ENCODE measurements at places on chromosomes 6 and 20. TPM values are rescaled to one million over a fixed set of nuclear protein-coding genes. Genes with fewer than 3 reads are reported as not detected.

DNA sequence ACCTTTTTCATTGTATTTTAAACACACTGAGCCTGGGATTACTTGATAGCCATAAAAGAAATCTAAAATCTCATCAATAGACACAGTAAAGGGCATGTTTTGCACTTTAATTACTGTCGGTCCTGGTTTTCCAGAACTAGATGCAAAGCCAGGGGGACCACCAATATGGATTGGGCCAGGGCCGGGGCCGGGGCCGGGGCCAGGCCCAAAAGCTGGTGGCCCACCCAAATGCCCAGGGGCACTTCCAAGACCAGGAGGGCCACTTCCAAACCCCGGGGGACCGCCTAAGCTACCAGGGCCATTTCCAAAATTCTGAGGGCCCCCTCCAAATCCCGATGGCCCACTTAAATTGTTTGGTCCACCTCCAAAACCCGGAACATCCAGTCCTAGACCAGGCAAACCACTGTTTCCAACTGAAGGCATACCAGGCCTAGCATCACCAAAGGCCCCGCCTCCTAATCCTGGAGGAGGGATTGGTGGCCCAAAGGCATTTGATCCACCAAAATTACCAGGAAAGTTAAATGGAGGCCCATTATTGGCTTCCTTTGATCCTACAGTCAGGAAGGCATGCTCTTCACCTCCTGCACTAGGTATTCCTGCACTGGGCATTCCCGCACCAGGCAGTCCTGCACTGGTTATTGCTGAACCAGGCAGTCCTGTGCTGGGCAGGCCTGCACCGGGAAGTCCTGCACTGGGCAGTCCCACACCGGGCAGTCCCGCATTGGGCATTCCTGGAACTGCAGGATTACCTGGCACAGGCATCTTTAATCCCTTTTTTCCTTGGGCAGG, 11.9 kb downstream of the CPNE1 start:
- DNase-seq = no peak

DNA sequence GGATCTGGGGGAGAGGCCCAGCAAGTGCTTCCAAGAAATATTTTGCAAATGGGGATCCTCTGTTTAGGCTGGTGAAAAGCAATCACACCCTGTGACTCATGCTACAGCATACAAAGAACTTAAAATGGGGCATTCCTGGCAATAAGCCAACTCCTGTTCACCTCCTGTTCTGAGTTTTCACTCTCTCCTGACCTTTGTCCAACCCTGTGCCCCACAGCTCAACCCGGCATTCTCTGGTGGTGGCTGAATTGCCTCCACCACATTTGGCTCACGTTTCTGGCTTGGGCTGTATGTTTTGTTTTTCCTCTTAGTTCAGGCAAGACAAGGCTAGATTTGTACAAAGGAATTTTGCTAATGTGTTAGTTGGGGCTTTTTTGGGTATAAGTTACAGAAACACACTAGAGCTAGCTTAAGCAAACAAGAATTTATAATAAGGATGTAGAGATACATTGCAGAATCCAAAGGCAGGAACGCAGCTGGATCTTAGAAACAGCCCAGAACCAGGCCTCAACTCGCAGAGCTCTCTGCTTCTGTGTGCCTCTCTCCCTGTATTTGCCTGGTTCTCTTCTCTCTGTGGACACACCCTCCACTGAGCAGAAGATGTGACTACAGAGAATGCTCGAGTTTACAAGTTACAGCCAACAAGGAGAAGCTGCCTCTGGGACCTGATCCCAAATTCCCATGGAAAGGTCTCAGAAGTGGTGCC, 9.4 kb downstream of the ABCC10 start:
- DNase-seq = peak; percentile 77

DNA sequence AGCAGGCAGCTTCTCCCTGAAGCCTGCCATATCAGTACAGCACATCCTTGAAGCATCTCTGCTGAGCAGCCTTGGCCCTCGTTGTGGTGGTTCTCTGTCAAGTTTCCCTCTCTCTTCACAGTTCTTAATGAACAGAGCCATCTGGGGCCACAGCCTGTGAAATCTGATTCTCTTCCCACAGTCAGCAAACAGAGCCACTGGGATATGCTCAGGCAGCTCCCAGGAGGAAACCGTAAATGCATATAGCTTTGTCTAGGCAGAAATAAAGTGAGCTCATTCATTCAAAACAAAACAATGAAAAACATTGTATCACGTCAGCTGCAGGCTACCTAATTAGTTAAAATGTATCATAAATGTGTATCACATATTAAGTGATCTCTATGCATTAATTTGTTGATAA, 80.3 kb downstream of the TBC1D7 start:
- DNase-seq = no peak

BFSP1 gene
- total RNA-seq = 3.0 TPM

ECT2L gene
- total RNA-seq = not detected
